ENCODE measurements at places on chromosomes 1 and 21.

DNA sequence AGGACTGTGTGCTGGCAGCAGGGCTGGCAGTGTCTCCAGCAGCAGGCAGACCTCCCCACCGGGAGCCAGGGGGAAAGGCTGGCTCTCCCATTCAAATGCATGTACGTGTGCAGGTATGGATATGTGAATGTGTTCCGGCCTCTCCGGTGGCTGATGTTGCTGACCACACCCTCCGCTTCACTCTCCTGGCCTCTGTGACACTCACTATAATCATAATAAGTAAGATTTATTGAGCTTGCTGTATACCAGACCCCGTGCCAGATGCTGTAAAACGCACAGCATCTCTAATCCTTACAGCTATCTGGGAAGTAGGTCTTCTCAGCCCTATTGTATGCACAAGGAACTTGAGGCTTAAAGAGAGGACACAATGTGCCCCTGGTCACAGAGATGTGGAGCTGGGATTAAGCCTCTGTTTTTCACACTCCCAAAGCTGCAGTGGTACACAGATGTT, 20.5 kb upstream of the ARTN start:
- DNase-seq, result no peak

- DNase-seq, result no peak
These were observed 31.1 kb downstream of the LHX8 start for GRCh38 chr1:75165264-75165663.

DNA sequence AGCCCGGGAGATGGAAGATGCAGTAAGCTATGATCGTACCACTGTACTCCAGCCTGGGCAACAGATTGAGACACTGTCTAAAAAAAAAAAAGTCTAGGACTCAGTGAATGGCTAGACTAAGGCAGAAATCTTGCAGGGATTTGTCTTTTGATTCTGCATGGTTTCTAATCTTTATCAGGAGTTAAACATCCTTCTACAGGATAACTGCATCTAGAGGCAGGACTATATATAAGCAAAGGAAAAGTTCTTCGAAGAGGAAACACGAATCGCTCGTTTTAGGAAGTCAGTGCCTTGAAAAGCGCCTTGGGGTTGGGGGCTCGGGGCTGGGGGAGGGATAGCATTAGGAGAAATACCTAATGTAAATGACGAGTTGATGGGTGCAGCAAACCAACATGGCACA, 602 bp upstream of the UFC1 start:
- no peak for DNase-seq

- no peak for DNase-seq
These were observed 52.2 kb downstream of the ACP6 start for GRCh38 chr1:147618077-147618569.

GRCh38 chr1:233815865-233816264, 88.6 kb upstream of the SLC35F3 start:
- DNase-seq, result no peak

GRCh38 chr21:38869946-38870345, 64.2 kb downstream of the ETS2 start:
- DNase-seq, result no peak

GRCh38 chr1:25808481-25809244, 8.7 kb downstream of the SELENON start:
- DNase-seq, result no peak

- peak; percentile 78 for DNase-seq
These were observed 1.8 kb downstream of the ARPC5 start for GRCh38 chr1:183633676-183634343.
